Activated CD4-positive, alpha-beta T cell treated with anti-CD3 and anti-CD28 coated beads for 48 hours (primary cell): ENCODE measurements at places on chromosomes 13 and 19.

- no peak for DNase-seq
These were observed 37.9 kb upstream of the ATP11A start for GRCh38 chr13:112651750-112652511.

GRCh38 chr13:29498426-29499040 lies 97.0 kb downstream of the SLC7A1 start:
- DNase-seq, result no peak

DNA sequence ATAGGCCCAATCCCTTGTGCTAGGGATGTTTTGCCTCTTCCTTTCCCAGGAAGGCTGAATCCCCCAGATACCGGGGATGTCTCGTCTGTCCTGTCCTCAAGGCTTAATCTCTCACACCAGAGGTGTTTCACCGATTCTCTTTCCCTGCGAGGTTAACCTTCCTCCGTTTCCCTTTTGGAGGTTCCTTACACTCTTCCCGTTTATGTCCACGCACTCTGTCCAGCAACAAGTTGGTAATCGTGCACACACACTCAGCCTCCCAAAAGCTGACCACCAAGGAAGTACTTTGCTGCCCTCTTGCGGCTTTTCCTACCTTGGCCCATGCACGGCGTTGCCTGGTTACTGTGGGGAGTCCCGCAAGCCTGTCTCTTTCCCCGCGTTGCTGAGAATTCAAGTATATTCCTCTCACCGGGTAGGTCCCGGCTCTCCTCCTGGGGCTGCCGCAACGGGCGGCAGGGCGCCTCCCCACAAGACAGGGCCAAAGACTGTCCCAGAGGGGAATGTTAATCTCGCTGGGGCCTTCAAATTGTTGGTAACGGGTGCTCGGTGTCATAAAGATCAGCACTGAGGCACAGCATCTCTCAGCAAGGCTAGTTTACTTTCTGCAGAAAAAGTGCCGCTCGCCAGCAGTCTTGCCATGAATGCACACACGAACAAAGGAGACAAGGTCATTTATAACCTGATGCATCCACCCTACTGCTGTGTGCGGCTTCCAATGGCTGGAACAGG lies 36.7 kb upstream of the CD177 start:
- no peak for DNase-seq

GRCh38 chr13:97328222-97328790 lies 105.7 kb upstream of the RAP2A start:
- DNase-seq, result no peak

GRCh38 chr13:113483081-113483480 lies 7.4 kb downstream of the DCUN1D2 start:
- no peak for DNase-seq
